Glomerular endothelial cell (primary cell): ENCODE measurements at places on chromosomes 12 and 14. TPM values are rescaled to one million over a fixed set of nuclear protein-coding genes. Genes with fewer than 3 reads are reported as not detected.

The NEUROD4 gene
- total RNA-seq: not detected in 2 replicates

The TRPV4 gene
- 5.9 and 7.1 TPM in 2 replicates for total RNA-seq

The SLC5A8 gene
- not detected in 2 replicates for total RNA-seq

DNA sequence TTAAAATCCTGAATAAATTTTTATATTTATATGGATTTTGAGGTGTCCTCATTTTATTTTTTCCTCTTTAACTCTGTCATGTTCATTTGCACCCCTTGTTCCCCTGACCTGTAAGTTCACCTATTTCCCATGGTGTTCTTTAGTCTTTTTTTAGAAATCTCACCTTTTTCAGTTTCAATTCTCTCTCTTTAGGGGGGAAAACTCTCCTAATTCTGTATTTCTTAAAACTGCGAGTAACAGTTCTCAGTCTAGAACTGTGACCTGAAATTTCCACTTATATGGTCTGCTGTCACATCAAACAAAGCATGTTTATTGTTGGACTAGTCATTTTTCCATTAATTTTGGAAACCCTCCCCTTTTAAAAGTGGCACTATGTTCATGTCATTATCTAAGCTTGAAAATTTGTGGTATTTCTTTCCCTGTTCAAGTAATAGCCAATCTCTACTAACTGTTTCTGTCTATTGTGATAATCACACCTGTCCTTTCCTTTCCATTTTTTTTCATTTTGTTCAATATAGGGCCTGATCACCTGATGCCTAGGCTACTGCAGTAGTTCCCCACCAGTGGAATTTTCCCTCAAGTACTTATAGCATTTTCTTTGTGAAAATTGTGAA is 14.0 kb upstream of the FBXO33 start:
- no peak for DNase-seq

- peak; percentile 4 for DNase-seq
Observed at GRCh38 chr12:18320036-18320617, 58.8 kb downstream of the PIK3C2G start.

- no peak for DNase-seq
Observed at GRCh38 chr12:109863847-109864712, 16.3 kb downstream of the GLTP start.
